ENCODE measurements at places on chromosomes 7 and 10.

GRCh38 chr10:73893426-73893825 lies 17.5 kb upstream of the PLAU start:
- DNase-seq, result no peak

DNA sequence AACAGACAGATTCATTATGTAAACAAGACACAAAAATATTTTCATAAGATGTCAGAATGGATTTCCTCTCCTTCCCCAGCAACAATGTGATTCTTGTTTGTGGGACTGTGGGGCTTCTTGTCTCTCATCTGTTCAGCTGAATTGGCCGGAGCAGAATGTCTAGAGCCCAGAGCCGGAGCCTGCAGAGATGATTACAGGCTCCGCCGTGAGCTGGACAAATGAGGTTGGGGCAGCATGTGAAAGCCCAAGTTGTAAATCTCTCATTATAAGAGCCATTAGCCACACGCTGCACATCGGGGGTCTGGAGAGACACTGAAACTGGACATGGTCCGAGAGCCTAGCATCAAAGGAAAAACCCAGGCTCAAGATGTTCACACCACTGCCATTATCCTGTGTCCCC lies 137.0 kb upstream of the ADAM12 start:
- no peak for DNase-seq

- DNase-seq, result no peak
These were observed 874 bp upstream of the RBP3 start for GRCh38 chr10:47347303-47347675.

DNA sequence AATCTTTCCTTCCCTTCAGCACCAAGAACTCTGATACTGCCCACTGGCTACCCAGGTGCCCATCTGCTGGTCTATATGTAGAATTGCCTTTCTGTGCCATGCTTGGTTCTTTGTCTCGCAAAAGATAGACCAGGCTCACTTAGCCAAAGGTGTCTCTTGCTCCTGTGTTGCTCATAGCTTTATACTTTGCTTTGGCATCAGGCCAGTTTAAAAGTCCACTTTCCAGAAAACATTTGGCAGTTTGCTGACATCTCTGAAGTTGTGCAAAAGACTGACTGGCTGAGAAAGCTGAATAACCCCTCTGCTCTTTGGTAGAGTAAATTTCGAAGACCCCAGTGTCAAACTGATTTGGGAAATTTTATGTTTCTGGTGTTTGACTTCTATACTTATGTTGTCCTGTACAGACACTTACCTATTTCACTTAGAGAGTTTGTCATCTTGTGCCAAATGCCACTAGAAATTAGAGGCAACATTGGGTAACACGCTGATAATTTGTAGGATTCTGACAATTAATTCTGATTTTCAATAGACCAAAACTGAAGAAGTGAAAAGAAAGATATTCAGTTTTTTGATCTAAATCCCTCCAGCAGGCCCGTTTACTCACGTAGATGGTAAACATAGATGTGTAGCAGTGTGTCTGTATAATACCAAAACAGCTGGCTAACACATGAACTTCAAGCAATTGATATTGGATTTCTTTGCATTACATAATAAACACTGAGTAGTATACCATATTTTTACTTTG lies 91.1 kb downstream of the CPED1 start:
- no peak for DNase-seq

GRCh38 chr7:24701261-24702235 lies 55.7 kb downstream of the GSDME start:
- DNase-seq, result peak; percentile 79

- DNase-seq, result no peak
These were observed 22.4 kb upstream of the CRYGN start for GRCh38 chr7:151462306-151462779.

GRCh38 chr7:1136841-1137516 lies 23.0 kb downstream of the ZFAND2A start:
- DNase-seq, result no peak

- no peak for DNase-seq
These were observed 300.9 kb upstream of the MTPN start for GRCh38 chr7:136278057-136278456.
